ENCODE measurements at places on chromosomes 5 and 9.

DNA sequence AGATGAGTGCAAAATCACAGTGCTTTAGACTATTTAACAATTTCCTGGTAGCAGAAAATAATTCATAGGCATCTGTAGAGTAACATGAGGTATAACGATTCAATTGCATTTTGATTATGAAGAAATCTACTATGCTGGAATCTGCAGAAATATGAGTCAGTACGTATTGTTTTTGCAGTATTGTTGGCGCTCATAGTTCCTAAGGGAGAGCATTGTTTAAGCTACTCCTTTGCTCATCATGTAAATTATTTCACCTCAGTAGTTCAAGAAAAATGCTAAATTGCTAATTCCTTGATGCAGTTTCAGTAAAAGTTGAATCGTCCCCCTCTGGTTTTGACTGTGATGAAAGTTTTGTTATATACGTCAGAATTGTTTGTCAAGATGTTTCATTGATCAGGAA, 458.4 kb downstream of the HINT1 start:
- no peak for DNase-seq

DNA sequence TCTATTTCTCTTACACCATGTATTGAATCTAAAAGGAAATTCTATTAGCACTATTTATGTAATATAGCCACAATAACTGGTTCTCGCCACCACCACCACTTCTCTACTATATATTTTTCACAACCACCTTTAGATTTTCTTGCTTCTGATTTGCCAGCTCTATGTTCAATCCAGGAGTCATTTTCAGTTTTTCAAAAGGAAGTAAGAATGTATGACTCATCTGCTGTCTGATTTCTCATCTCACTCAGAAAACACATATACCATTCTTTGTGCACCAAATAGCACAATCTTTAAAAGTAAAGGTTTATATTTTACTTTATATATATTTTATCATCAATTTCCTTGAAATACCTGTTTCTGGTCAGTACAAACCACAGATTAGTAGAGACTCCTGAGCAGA, 1127.5 kb downstream of the TAF11L14 start:
- DNase-seq = no peak

DNA sequence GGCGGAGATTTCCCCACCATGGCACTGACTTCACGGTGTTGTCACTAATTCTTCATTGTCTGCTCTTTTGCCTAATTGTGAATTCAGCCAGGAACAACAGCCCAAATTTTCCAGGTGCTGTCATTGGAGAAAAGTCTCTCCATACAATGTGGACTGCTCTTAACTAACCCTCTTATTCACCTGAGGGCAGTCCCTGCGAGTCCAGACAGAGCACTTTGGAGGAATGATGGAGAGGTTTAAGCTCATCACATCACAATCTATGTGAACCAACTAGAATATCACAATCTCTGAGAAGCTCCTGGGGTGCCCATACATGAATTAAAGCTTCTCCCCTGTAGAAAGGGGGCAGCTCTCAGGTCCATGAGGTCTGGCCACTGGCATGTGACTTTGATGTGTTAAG, 56.4 kb downstream of the MTX3 start:
- DNase-seq = no peak

DNA sequence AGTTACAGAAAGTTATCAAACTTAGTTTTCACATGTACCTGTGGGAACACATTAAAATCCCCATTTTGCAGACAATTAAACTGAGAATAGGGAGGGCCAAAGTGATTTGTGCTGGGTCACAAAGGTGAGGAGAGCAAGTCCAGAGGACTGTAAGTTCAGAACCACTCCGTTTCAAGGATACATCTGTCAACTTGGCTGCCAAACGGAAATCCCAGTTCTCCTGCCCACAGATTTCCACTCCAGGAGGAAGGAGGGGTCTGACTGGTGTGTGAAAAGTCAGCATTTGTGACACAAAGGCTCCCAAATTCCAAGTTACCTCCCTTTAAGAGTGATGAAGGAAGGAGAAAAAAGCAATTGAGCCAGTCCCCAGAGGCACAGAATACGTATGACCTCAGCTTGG, 42.3 kb downstream of the PRELID2 start:
- no peak for DNase-seq

DNA sequence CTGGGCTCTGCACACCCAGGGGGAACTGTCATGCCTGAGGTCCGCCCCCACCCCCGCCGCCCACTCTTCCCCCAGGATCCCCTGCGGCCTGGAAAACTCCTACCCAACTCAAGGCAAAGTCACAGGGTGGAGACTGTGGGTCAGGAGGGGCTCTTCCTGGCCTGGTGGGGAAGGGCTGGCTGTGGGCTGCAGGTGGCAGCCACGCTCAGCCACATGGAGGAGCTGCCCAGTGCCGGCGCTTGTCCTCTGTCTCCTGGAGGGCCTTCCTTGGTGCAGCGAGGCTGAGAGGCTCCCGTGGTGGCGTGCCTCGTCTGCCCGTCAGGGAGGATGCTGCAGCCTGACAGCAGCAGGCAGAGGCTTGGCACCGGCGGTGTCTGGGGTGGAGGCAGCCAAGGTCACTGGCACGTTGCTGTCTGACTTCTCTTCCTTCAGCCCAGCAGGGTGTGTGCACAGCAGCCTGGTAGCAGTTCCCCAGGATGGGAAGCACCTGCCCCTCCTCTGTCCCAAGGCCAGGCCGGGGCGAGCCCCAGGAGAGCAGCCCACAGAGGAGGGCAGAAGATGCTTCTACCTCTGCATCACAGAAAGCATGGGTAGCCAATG, 78.1 kb downstream of the ADAMTS2 start:
- DNase-seq = no peak

DNA sequence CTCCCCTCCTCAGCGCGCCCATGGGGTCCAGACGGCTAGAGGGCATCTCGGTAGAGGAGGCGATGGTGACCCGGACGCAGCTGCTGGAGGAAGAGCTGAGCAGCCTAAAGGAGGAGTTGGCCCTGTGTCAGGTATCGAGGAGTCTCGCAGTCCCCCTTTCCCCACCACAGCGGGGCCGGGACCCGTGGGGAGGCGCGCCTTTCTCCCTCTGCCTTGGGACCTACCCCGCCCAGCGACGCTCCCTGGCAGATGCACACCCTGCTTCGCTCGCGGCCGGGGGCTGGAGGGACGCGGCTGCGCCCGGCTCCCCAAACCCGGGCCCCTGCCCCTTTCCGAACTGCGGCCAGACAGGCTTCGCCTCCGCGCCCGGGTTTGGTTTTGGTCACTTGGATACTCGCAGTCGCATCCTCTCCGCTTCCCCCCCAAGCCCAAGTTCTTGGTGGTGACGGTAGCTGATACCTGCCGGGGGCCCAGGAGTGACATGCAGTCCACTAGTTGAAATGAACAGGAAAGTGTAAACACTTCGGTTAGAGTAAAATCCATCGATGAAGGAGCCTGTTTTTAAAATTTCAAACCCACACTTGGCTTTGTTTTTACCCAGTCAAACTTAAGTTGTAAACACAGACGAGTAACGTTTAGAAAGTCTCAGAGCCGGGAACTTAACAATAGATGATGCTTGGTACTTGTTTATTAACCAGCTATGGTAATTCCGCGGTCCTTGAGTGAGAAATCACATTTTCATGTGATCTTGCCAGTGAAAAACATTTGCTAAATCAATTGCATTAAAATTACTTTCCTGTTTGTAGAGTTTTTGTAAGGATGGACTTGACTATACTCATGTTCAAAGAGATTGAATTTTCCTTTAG, 688 bp downstream of the CNTLN start:
- DNase-seq = peak; percentile 72

- no peak for DNase-seq
Measured at GRCh38 chr9:77899679-77900354, 131.8 kb downstream of the GNAQ start.

DNA sequence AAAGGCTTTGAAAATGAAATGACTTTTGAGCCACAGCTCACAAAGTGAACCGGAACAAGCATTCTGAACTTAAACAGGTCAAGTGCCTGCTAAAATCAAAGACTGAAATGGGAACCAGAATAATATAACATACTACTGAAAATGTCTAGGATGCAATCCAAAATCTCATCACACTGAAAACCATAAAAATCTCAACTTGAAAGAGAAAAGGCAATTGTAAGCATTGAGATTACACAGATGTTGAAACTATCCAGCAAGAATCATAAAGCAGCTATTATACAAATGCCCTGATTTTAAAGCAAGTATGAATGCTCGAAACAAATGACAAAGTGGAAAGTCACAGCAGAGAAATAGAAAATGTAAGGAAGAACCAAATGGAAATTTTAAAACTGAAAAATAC, 211.5 kb upstream of the GAS1 start:
- no peak for DNase-seq

- no peak for DNase-seq
Measured at GRCh38 chr5:75694781-75695180, 22.5 kb downstream of the POC5 start.

DNA sequence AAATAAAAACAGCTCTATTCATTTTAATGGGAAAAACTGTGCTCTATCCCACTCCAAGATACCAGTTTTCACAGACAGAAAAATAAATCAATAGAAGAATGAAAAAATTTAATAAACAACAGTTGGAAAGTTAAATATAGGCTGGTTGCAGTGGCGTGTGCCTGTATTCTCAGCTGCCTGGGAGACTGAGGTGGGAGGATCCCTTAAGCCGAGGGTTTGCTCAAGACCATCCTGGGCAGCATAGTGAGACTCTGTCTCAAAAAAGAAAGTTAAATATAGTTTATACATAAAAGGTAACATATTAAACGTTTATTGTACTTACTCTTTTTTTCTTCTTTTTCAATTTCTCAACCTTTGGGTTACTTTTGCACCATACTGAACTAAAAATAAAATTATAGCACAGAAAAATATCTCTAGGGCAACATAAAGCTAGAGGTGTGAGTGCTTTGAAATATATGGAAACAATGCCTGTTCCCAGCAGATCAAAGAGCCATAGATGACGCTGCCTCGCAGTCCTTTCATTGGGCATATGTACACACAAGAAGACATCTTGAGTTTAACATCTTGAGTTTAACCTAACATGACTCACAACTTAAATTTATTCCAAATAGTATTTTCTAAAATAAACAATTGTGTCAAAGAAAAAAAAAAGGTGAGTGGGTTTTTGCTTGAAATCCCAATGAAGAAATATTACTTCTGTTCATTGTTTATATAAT, 25.7 kb upstream of the KLF9 start:
- no peak for DNase-seq

DNA sequence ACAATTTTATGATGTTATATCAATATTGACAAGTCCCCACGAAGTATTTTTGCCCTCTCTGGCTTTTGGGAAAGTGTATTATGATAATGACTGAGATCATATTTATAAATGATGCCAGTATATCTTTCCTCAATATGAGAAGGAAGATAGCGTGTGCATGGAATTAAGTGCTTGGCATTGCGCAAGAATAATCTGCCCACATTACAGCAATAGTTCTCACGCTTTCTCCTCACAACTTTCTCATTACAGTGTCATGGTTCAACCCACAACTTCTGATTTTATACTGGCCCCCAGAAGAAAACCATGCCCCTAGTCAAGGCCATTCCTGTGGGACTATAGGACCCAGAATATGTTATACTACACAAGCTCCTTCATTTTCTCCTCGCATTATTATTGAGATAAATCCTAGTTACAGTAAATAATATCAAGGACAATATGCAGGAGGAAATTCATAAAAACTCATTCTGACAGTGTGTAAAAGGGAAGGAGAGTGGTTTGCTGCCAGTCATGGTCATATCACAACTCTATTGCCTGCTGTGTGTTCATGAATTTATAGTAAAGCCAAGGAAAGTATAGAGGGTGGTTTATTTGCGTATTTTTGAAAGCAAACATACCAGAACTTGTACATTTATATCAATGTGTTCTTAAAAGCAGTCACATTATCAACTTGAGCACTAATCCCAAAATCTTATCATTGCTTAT, 114.1 kb downstream of the PIK3R1 start:
- DNase-seq = no peak

- DNase-seq = no peak
Measured at GRCh38 chr5:74631081-74631953, 9.2 kb downstream of the ENC1 start.

DNA sequence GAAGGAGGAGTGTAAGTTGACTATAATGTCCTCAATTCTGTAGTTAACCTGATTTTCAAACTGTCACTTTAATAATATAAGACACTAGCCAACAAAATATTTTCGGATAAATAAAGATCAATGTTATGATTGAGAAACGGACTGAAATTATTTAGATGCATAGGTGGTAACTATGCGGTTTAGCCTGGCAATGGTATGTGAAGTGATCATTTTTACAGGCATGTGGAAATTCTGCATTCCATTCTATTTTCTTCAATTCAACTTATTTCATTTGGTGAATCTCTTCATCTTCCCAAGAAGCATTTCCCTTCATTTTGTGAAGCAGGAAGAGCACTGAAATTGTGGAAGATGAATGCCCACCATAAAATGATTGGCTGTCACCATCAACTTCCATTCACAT, 1457.5 kb upstream of the CDH9 start:
- no peak for DNase-seq

- peak; percentile 60 for DNase-seq
Measured at GRCh38 chr5:40680741-40681362, 1.1 kb downstream of the PTGER4 start.

DNA sequence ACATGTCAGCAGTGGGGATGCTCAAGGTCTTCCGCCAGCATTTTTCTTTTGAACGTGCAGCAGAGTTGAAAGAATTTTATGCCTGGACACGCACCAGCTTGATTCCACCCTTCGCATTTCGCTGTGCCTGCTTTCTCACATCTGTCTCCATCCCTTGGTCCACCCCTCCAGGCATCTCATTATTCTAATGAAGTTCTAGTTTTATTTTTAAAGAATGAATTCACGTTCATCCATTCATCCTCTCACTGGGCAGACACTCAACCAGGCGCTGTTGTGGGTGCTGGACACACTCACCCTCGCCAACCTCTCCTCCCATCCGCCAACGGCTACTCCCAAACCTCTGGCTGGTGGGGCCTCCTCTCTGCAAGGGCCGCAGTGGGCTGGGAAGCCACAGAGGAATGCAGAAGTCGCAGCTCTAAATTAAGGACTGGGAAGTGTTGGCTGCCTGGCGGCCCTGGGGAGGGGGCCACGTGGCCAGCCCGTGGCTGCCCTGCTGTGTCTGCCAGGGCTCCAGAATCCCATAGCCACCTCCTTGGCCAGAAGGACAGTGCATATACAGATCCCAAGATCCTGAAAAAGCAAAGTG, 6.7 kb downstream of the SUSD3 start:
- DNase-seq = peak; percentile 64

DNA sequence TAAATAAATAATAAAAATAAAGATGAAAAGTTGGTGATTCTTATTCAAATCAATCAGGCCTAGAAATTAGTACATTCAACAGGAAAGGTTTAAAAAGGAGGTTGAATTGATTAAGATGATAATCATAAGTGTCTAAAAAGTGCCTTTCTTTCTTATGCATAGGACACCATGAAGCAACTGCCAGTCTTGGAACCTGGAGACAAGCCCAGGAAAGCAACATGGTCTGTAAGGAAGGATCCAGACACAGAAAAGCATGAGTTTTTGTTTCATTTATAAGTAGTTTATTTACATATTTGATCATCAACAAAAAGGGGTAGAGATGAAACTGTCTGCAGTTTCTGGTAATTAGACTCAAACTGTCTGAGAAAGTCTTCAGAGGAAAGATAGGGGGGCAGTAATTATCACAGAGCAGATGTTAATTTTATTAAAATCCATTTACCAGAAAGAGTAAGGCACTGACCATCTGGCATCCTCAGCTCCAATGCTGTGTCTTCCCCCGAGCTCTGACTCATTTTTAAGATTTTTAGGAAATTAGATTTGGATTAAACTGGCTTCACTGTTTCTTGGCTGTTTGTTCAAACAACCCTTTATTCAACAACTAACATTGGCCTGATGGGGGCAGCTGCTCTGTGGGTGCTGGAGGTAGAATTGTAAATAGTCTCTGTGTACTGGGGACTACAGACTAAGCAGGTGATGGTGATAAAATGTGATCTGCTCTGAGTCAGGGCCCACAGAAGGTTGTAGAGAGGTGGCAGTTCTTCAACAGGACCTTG, 2.7 kb downstream of the RABEPK start:
- no peak for DNase-seq

Data from left hindlimb (tissue), 1 donor.